ENCODE measurements at places on chromosomes 3 and 15. TPM values are rescaled to one million over a fixed set of nuclear protein-coding genes. Genes with fewer than 3 reads are reported as not detected.

DNA sequence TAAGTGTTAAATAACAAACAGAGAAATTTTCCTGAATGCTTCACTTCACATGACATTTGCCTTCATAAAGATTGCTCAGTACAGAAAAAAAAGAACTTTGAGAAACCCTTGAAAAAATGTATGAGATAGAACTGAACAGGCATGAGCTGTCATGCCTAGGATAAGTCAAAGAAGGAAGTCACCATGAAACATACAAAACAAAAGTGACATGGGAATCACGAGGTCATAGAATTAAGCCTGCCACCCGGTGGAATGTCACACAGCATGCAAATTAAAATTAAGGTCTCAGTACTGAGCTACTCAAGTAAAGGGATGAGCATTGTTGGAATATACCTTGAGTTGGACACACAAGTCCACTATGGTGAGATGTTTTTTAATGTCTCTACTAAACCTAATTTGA lies 652.5 kb upstream of the NECTIN3 start:
- no peak for DNase-seq

- DNase-seq = no peak
These were observed 984 bp downstream of the RNU6-1 start for GRCh38 chr15:67838789-67839332.

GRCh38 chr3:79246875-79247724 lies 520.7 kb downstream of the ROBO1 start:
- DNase-seq = no peak

- DNase-seq = no peak
These were observed 16.2 kb upstream of the PDIA5 start for GRCh38 chr3:123050666-123051065.

DNA sequence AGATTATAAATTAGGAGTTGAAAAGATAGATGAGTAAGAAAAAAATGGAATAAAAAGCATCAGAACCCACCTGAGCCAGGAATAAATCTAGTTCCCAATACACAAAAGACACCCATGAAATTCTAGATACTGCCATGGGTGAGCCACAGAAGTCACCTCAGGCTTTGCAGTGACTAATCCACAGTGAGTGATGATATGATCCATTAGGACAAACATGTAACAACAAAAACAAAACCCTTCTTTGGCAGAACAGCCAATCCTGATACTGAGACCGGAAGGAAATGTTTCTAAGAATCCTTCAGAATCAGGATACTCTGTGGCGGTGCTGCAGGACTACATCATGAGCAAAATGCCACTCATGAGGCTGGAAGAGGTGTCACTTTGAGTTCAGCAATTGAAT lies 15.0 kb upstream of the MINDY4B start:
- no peak for DNase-seq

DNA sequence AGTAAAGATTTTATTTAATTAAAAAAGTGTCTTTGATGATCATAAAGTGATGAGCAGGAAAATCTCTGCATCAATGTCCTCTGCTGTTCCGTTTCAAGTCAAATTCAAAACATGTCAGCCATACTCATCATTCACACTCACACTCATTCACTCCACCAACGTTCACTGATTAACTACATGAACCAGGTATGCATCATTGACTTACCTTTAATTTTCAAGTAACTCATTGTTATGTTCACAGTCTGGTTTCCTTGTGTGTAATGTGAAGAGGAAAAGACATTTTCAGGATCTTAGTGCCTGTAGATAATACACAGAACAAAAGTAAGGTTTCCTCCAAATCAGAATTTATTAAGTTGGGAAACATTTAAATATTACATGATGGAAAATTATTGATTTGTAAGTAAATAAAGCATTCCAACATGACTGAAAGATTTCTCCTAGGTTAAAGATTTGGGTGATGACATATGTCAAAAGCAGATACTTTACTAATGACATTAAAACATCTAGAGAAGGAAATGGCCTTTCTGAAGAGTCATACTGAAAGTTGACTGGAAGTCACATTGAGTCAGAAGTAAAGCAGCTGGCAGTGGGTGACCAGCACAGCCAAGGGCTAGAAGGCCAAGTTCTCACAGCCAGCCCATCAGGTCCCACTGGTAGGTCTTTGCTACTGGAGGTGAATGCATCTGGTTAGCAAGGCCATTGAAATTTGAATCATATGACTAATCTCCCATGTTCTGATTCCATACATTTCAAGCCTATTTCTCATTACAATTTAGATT lies 251.9 kb downstream of the CDIN1 start:
- DNase-seq = no peak

GRCh38 chr3:5198986-5199731 lies 11.7 kb downstream of the EDEM1 start:
- no peak for DNase-seq

DNA sequence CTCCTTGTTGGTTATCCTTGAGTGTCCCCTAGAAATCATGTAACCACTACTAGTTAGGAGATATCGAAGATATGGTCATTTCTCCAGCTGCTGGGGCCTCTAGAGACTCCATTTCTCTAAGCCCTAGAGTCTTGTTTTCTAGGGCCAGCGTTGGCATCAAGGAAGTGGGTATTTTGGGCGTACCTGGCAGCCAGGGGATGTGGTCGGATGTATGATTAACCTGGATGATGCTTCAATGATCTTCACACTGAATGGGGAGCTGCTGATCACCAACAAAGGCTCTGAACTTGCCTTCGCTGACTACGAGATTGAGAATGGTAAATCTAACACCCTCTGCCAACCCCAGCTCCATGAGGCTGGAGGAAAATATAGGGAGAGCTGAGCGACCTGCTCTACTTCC lies 325.5 kb downstream of the RYR3 start:
- DNase-seq = no peak

DNA sequence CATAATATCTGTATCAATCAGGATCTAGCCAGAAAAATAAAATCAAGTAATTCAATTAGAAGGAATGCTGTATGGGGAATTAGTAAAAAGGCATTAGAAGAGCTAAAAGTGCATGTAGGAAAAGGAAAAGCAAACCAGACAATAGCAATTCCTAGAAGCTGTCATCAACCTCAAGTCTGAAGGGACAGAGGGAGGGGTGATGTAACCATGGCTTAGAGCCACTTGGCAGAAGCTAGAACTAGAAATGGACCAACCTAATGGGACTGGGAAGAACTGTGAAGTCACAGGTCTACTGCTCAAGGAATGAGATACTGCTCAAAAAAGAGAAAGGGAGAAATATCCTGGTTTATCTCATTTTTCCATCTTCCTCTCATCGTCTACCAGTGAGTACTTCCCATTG lies 590.7 kb upstream of the SGO1 start:
- no peak for DNase-seq

- DNase-seq = no peak
These were observed 68.0 kb downstream of the CNTN3 start for GRCh38 chr3:74546426-74546825.

- no peak for DNase-seq
These were observed 22.7 kb upstream of the CHRNB4 start for GRCh38 chr15:78663703-78664102.

KPNA1 gene
- total RNA-seq = 107 TPM

GRCh38 chr3:102299125-102299877 lies 135.5 kb upstream of the ZPLD1 start:
- DNase-seq = no peak

DNA sequence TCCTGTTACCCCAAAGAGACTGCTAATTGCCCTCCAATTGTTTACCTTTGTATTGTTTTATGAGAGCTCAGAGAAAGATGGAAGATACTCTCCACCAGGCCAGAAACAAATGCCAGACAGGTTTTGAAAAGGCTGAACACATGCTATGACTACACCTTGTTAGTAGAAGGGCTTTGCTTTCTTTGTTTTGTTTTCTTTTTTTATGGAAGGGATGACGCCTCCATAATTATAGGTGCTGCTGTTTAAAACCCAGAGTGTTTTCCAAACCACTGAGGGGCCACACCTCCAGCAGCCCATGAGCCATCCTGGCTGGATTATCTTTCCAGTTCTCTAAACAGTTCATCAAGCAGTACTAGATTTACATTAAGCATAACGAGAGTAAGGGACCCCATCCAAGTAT lies 5.6 kb upstream of the FOXP1 start:
- DNase-seq = no peak

MEGF11 gene
- total RNA-seq = not detected

ILDR1 gene
- not detected for total RNA-seq

- no peak for DNase-seq
These were observed 688 bp downstream of the XPC start for GRCh38 chr3:14177580-14178246.

DNA sequence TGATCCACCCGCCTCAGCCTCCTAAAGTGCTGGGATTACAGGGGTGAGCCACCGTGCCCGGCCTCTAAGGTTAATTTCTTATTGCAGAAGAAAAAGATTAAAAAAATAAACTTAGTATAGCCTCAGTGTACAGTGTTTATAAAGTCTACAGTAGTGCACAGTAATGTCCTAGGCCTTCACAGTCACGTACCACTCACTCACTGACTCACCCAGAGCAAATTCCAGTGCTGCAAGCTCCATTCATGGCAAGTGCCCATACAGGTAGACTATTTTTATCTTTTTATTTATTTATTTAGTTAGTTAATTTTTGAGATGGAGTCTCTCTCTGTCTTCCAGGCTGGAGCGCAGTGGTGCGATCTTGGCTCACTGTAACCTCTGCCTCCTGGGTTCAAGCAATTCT lies 3.2 kb upstream of the FLNB start:
- no peak for DNase-seq

- no peak for DNase-seq
These were observed 678 bp upstream of the TFG start for GRCh38 chr3:100708644-100708988.

GRCh38 chr15:67207555-67208207 lies 46.8 kb downstream of the AAGAB start:
- DNase-seq = no peak

- no peak for DNase-seq
These were observed 1.1 kb upstream of the GPR15 start for GRCh38 chr3:98530676-98531075.

DNA sequence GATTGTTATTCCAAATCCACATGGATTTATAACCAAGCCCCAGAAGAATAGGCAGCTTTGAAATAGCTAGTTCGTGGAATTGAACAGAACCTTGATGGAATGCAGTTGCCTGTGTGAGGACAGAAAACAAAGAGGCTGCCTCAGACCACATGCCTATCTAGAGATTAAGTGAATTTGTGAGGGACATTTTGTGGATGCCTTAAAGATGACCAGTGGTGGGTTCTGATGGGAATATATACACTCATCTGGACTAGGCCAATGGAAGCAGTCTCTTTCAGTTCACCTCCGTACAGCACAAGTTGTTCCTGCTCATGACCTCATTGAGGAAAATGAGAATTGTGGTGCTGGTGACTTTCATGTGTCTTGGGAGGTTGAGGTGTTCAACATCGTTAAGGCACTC lies 63.2 kb upstream of the PYDC2 start:
- DNase-seq = no peak

DNA sequence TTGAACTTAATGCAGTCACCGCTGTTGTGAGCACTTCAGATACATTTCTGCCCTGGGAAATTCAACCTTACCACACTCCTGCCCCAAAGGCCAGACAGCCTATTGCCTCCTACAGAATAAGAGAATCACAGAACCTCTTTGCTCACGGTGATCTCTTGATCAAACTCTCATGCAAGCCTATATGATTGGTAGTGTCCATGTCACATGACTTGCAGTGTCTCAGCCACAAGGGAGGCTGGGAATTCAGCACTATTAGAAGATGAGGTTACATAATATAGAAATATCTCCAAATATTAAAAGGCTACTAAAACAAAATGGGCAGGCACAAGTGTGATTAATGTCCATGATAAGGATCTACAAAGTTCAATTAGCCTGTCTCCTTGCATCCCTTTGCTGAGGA lies 3.8 kb upstream of the PCOLCE2 start:
- no peak for DNase-seq

- DNase-seq = no peak
These were observed 390.2 kb upstream of the SGO1 start for GRCh38 chr3:20576228-20576627.

DNA sequence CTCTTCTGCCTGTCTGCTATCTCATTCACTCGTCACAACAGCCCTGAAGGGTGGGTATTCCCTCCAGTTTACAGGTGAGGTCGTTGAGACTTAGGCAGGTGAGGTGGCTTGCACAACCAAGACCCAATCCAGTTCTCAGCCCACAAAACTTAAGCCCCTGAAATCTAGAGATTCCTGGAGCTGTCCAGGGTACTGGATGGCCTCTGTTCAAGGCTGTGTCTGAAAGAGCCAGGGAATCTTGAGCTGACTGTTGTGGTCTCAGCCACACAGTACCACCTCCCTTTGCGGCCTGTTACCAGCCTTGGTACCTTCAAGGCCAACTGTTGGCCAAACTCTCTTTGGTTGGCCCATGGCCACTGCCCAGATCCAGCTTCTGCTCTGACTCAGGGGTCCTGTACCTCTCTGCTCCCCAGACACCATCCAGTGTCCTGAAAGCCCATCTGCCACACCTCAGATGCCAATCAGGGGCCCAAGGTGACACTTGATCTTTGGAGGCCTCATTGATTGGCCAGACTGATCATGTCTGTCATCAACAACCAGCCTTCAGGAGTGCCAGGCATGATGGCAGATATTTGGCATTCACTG lies 10.9 kb upstream of the FAM107A start:
- DNase-seq = no peak

- no peak for DNase-seq
These were observed 64.3 kb downstream of the OXSM start for GRCh38 chr3:25854214-25854613.

CCR4 gene
- 0.48 TPM for total RNA-seq

DNA sequence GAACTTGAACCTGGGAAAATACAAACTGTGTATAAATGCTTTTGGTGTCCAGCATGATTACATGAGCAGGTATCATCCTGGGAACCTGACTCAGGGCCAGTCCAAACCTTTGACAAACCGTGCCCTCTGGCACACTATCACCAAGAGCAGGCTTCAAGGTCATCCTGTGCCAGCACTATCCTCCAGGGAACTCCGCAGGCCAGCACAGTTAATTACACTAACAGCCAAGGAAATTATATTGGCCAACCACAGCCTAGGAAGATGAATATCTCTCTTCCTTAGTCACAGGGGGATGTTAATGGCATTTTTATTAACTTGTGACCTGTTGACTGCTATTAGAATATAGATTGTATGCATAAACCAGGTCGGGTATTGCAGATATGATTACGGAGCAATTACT lies 262.0 kb downstream of the TUSC7 start:
- DNase-seq = no peak

ULK4 gene
- total RNA-seq = 7.9 TPM

GRCh38 chr3:99663977-99664376 lies 25.6 kb downstream of the COL8A1 start:
- no peak for DNase-seq

KIF15 gene
- 0.42 TPM for total RNA-seq

BTLA gene
- 0.64 TPM for total RNA-seq

- no peak for DNase-seq
These were observed 168.8 kb downstream of the CHDH start for GRCh38 chr3:53677413-53677812.

SLC28A1 gene
- total RNA-seq = 0.19 TPM

- DNase-seq = no peak
These were observed 1.2 kb downstream of the BRPF1 start for GRCh38 chr3:9732740-9733115.

DNA sequence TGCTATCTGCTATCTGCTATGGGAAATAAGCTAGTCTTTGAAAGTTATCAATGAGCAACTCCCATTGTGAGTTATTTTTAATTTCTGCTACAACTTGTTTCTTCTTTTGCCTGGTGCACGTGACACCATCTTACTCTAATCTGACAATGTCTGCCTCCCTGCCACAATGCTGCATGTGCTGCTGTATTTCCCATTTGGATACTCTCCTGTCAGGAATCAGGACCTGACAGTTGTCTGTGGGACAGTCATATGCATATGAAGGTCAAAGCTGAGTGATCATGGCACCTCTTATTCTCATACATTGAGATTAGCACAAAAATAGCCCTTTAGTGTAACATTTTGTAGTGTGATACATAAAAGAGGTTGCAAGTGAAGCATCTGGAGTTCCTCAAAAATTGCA lies 45.8 kb downstream of the HMG20A start:
- no peak for DNase-seq

Measured in mesenteric fat pad (tissue), 1 donor.